ENCODE measurements at places on chromosomes 4 and X.

DNA sequence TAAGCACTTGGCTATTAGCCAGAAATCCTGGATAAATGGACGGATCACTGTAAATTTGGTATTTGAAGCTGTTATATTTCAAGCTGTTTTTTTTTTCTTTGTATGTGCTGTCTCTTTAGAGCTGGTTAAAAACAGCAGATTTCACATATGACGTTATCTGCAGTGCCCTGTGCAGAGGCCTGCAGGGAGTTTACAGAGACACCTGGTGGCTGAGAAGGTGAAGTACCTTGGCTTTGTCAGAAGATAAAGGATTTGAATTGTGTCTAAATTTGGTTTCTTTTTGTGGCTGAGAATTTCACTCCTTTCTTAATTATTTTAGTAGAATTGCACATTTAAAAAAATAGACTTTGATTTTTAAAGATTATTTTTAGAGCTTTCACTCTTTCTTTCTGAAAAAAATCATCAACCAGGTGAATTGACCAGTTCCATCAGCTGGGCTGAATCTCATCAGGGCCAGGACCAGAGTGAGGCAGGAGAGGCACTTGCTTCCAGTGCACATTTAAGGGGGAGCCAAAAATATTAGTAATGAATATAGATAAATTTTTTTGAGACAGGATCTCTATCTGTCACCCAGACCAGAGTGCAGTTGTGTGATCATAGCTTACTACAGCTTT lies 9.6 kb upstream of the CHRNA9 start:
- peak; percentile 16 for DNase-seq

DNA sequence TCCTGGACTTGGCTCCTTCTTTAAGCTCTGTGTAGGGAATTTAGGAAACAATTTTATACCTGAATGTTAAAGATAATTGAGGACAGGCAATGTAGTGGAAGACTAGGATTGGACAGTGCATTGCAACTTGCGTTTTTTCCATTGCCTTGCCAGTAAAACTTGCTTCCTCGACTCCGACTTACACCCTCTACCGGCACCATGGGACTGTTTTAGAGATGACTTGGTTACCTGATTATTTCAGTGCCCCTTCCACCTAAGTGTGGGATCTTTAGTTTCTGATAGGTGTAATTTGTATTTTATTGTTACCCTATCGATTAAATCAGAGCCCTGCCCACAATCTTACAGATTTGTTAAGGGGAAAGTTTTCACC lies 1.2 kb downstream of the PRPS1 start:
- DNase-seq = no peak

DNA sequence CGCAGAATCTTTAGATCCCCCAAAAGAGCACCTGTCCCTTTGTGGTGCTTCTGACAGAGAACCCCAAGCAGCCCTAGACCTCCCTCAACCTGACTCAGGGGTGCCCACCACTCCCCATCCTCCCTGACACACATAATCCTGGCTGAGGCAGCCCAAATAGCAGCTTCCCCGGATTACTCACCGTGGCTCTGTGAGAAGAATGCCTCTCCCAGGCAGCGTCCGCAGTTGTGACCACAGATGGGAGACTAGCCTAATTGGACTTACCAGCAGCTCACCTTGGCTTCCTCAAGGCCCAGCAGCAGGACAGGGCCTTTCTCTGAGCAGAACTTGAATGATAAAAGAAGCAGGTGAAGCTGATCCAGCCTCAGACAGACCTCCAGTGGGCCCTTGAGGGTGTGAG lies 10.3 kb upstream of the ODAPH start:
- DNase-seq = no peak

DNA sequence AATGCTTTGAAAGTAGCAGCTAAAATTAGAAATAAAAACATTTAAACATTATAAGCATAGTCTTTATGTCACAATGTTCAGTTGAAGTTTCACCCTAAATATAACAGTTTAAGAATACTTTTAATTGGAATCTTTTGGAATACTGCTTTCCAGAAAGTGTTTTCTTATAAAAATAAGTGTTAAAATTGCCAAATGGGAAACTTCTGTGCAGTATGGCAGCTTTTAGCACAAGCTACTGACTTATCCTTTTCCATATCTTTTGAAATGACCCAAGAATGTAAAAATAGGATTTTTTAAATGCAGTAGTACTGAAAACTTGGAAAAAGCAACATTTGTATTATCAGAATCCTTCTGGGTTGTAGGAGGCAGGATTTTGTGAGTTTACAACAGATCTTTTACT lies 34.2 kb downstream of the CEP135 start:
- DNase-seq = no peak

DNA sequence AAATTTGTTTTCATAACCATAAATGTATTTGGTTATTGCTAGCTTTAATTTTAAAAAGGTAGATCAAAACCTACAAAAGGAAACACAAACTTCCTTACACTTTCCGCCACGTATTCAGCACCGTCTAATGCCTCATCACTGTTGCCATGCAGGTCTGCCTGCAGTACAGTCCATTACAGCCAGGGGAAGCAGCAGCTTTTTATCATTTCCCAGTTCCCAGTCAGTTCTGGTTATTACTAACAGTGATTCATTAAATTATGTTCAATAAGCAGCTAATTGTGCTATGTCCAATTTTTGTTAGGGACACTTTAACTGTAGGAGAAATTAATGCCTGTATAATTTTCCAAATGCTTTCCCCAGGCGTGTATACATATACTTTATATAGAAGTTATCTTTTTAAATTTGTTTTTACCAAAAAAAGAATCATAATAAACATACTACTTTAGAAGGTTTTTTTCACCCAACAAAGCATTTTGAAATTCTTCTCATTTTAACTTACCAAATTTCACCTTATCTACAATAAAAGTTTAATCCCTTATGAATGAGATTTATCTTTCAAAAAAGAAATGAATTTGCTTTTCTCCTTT lies 93.3 kb downstream of the ANXA3 start:
- DNase-seq = no peak

GRCh38 chr4:72422416-72422815 lies 146.6 kb downstream of the ADAMTS3 start:
- no peak for DNase-seq

GRCh38 chr4:9685692-9686091 lies 95.7 kb upstream of the DRD5 start:
- DNase-seq = no peak

GRCh38 chrX:97332963-97333362 lies 449.3 kb downstream of the RPA4 start:
- DNase-seq = no peak

- no peak for DNase-seq
Observed at GRCh38 chr4:165129924-165130323, 17.3 kb upstream of the TMEM192 start.

DNA sequence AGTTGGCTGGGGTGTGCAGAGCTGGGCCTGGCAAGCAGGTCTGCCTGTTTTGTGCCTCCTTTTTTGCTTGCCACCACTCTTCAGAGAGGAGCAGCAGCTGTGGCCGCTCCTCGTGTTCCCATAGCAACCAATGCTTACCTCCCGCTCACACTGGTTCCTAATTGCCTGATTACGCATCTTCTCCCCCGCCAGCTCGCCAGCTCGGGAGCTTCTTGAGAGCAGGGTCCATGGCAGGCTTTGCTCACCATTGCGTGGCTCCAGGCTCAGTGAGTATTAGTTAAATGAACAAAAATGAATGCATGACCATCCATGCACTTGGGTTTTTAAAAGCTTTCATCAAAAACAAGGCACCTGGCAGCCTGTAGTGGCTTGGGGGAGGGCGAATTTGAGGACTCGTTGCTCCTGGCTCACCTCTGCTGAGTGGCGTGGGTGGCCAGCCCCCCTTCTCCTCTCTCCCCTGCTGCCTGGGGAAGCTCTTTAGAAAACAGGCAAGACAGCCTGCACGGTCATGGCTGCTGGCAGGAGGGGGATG lies 14.2 kb upstream of the PJA1 start:
- DNase-seq = no peak

GRCh38 chrX:44143061-44143602 lies 169.9 kb upstream of the NDP start:
- DNase-seq = no peak

DNA sequence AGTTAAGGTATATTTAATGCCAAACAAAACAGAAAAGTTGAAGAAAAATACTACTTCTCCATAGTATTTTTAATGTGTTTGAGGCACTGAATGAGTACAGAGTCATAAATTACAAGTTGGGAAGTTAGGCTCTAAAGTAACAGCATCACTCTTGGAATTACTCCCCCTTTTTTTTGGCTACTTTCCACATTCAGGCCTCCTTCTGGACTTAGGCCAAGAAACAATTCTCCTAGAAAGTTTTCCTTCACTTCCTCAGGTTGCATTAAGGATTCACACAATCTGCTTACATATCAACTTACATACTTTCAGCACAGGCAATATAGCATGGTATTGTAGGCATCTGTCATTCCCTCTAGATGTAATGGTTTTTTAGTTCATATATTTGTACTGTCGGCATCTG lies 52.1 kb downstream of the TMEM165 start:
- no peak for DNase-seq

- DNase-seq = no peak
Observed at GRCh38 chrX:103607364-103608305, at the start of gene TCEAL3. TCEAL3 (plus strand) TSS chrX:103607963; CDS start chrX:103609065, 1,102 bp downstream.

GRCh38 chr4:168666531-168666930 lies 169.7 kb downstream of the PALLD start:
- no peak for DNase-seq

DNA sequence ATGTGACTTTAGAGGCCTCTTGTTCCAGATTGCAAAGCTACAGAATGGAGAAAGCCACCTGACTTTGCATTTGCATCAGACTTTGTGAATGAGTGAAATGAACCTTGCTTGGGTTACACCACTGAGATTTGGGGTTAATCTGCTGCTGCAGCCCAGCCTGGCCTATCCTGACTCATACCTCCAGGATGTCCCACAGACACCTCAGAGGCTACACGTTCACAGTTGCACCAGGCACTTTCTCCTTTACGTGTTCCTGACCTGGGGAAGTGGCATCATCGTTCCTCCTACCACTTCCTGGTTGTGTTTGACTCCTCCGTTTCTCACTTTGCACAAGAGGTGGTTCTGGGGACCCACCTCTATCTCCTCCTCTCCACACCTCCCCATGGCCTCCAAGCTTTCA lies 9.2 kb upstream of the SORCS2 start:
- DNase-seq = peak; percentile 41

- DNase-seq = no peak
Observed at GRCh38 chrX:480861-481417, 94.2 kb upstream of the PPP2R3B start.

DNA sequence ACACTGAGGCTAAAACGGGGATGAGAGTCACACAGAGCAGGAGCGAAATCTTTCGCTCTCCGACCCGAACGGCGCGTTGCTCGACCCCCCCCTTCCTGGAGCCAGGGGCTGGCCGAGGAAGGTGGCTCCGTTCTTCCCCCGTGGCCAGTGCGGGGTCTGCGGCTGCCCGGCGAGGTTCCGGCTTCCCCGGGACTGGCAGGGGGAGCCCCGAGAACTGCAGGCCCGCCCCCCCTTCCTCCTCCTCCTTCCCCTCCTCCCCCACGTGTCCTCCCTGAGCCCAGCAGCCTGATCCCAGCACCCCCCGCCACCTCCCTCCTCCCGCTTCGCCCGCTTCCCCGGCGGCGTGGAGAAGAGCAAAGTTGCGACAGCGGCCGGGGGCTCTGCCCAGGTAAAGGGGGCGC lies 2.4 kb upstream of the BCORL1 start:
- DNase-seq = no peak

- no peak for DNase-seq
Observed at GRCh38 chr4:5785806-5786680, 75.0 kb downstream of the EVC start.
